ENCODE measurements at places on chromosomes 7 and 10.

- no peak for DNase-seq
Observed at GRCh38 chr7:132966754-132967469, 115.0 kb downstream of the CHCHD3 start.

DNA sequence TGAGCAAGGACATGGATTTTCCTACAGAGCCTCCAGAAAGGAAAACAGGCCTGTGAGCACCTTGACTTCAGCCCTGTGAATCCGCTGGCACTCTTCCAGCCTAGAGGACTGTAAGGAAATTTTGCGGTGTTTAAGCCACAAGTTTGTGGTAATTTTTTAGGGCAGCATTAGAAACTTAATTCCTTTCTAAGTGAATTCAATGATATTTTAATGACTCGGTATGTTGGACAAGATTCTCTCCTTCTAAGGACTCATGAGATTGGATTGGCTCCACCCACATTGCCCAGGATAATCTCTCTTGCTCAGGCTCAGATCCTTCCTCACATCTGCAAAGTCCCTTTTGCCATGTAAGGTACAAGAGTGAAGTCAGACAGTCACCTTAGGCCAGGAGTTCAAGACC is 4.5 kb downstream of the LYZL2 start:
- no peak for DNase-seq

DNA sequence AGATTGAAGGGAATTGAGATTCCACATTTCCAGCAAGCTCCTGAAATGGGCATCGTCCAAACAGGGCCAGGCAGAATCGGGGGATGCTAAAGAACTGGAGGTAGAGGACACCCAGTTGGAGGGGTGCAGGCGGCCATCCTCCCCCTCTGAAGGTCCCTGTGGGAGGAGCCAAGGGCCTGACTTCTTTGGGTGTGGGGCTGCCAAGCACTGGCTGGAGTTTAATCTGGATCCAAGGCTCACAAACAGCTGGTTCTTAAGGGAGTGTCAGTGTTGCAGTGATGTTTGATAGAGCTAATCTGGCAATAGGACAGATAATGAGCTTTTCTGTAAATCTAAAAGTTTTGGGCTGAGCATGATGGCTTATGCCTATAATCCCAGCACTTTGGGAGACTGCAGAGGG is 20.8 kb downstream of the TSPAN14 start:
- no peak for DNase-seq

- no peak for DNase-seq
Observed at GRCh38 chr7:105309235-105310169, 79.2 kb downstream of the SRPK2 start.

DNA sequence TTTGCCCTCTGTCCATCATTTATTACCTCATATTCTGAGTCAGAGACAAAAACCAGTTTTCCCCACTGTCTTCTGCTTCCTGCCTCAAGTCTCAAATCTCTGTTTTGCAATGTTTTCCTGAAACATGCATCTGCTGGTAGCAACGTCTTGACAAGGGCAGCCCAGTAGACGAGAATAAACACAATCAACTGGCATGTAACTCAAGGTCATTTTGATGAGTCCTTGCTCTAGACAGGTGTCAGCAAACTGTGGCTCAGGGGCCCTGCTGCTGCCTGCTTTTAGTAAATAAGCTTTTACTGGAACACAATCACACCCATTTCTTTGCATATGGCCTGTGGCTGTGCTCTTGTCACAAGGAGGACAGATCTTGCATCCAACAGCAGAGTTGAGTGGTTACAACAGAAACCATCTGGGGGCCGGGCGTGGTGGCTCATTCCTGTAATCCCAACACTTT is 59.8 kb downstream of the ITIH5 start:
- DNase-seq = no peak

DNA sequence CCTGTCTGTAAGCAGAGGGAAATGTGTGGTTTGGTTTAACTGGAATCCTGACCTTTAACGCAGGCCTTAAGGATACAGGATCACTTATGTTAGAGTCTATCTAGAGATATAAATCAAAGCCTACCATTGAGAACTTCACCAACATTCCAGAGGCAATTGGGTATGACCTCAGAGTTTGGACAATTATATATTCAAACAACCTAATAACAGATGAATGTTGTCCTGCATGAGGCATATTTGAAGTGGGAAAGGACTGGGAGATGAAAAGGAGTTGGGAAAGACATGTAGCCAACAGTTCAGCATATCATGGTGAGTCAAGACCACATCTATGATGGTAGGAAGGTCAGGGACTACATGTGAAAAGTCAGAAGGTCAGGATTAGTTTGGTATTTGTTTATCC is 274.2 kb downstream of the DOCK4 start:
- DNase-seq = no peak
